ENCODE measurements at places on chromosomes 6 and 20. TPM values are rescaled to one million over a fixed set of nuclear protein-coding genes. Genes with fewer than 3 reads are reported as not detected.
A peak's percentile ranks its signal among the peaks of the same experiment; 100 is the strongest.

GRCh38 chr20:11235058-11235457 is 561.3 kb upstream of the JAG1 start:
- H3K27ac ChIP-seq: peak overlapping the region; percentile 11
- no peak overlapping the region for H3K4me3 ChIP-seq
- H3K27me3 ChIP-seq: no peaks in the 10 kb centered on the region
- H3K4me1 ChIP-seq: peaks cover under 1% of the 10 kb centered on the region
- H3K36me3 ChIP-seq: no peaks in the 10 kb centered on the region

DNA sequence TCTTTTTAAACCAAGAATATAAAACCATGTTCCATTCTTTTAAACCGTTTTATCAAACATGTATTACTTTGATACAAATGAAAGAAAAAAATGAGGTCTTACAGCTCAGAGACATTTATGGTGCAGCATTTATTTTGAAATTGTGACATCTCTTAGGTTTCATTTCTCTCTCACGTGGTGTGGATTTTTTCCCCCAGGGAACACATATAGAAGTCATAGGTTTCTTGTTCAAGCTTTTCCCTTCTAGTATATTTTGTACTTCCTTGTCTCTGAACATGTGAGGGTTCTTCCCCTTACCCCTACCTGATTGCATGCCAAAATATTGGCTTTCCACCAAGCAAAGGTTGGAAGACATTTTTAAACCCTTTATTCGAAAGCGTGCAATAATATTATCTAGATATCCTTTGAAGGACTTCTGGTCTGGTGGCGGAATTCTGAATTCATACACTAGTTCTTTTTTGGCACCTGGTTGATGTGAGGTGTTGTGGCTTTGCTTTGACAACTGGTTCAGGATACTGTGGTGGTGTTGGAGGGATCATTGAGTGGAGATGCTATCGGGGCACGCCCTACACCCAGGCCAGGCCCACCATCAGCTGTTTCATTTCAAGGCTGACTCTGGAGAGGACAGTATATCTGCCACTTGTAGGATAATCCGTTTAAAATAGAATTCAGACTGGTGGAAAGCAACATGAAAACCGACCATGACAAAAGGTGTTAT is 5.6 kb upstream of the FAM50B start:
- peak overlapping the region; percentile 25 for H3K27ac ChIP-seq
- no peaks in the 10 kb centered on the region for H3K27me3 ChIP-seq
- no peak overlapping the region for H3K4me3 ChIP-seq
- H3K4me1 ChIP-seq: peaks cover 25% of the 10 kb centered on the region
- H3K36me3 ChIP-seq: no peaks in the 10 kb centered on the region
- DNase-seq: no peak

The VSX1 gene
- 0.83 TPM for total RNA-seq

The CPNE1 gene
- 135 TPM for total RNA-seq

The IMPG1 gene
- total RNA-seq: not detected

The ADGRF5 gene
- total RNA-seq: 17.0 TPM

DNA sequence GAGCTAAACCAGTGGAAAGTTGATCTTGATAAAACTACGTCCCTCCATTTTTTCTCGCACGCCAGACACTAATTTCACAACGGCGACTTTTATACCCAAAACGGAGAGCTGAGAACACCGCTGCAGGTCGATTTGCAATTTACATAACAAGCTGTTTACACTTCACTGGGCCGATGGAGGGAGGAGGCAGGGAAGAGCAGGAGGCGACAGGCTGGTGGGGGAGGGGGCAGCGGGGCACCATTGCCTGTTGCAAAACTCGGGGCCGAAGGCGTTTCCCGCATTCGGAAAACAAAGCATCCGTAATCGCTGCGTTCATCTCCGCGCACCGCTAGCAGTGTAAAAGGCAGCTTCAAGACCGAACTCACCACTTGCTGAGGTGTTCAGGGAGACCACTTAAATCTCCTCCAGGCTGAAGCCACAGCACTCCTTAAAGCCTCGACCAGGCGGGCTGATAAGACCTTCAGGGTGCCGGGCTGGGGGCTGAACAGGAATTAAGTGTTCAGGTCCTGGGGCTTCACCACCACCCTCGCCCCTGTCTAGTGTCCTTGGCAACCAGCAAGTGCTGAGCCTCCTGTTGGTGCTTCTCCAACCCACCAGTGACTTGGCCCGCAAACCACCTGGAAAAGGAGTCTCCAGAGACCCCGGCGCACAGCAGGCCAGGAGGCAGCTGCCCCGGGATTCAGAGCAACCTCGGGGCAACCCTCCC is 2.0 kb upstream of the FOXC1 start:
- H3K27ac ChIP-seq: no peak overlapping the region
- DNase-seq: no peak

DNA sequence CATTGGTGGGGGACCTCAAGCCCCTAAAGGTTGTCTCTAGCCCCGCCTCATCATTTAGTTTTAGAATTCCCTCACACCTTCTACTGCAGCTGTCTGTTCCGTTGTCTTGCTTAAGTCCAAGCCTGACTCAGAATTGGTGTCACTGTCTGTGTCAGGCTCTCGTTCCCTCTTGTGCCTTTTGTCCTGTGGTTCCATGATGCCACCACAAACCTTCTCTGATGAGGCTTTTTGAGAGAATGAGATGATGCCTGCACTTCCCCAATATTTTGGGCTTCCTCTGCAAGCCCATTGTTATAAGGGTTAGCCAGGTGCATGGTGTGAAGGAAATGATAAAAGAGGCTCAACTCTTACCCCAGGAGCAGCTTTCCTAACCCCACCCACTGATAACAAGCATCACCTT is 8.1 kb upstream of the AKIRIN2 start:
- no peak for DNase-seq
- no peaks in the 10 kb centered on the region for H3K27me3 ChIP-seq
- H3K36me3 ChIP-seq: no peaks in the 10 kb centered on the region
- peaks cover 7% of the 10 kb centered on the region for H3K4me1 ChIP-seq

The PI16 gene
- total RNA-seq: 44.8 TPM

- DNase-seq: no peak
- H3K36me3 ChIP-seq: no peaks in the 10 kb centered on the region
- no peak overlapping the region for H3K4me3 ChIP-seq
- no peak overlapping the region for H3K27ac ChIP-seq
- peaks cover 2% of the 10 kb centered on the region for H3K4me1 ChIP-seq
These were observed 216.9 kb downstream of the UST start for GRCh38 chr6:148963738-148964137.

The ATG5 gene
- total RNA-seq: 33.1 TPM

GRCh38 chr6:75855052-75855451 is 106.0 kb downstream of the MYO6 start:
- no peak overlapping the region for H3K4me3 ChIP-seq
- H3K27ac ChIP-seq: no peak overlapping the region
- no peak for DNase-seq
- no peaks in the 10 kb centered on the region for H3K4me1 ChIP-seq
- peaks cover 17% of the 10 kb centered on the region for H3K36me3 ChIP-seq
- no peaks in the 10 kb centered on the region for H3K27me3 ChIP-seq

DNA sequence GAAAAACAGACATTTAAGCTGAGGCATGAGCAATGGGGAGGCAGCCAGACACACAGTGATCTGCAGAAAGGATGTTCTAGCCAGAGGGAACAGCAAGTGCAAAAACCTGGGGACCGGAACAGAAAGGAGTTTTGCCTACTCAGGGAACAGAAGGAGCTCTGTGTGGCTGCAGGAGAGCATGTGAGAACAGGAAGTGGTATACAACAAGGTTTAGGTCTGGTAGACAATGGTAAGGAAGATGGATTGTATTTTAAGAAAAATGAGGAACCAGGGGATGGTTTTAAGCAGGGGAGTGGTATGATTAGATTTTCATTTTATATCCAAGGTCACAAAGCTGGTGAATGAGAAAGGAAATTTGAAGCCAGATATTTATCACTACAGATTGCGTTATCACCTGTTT is 157.5 kb downstream of the UNC5CL start:
- no peaks in the 10 kb centered on the region for H3K36me3 ChIP-seq
- no peaks in the 10 kb centered on the region for H3K27me3 ChIP-seq
- H3K4me1 ChIP-seq: no peaks in the 10 kb centered on the region
- no peak for DNase-seq

The TPBG gene
- 118 TPM for total RNA-seq

The CDSN gene
- not detected for total RNA-seq

GRCh38 chr20:2130062-2130591 is 28.5 kb downstream of the STK35 start:
- no peak overlapping the region for H3K4me3 ChIP-seq
- H3K27me3 ChIP-seq: no peaks in the 10 kb centered on the region
- H3K36me3 ChIP-seq: no peaks in the 10 kb centered on the region
- H3K27ac ChIP-seq: no peak overlapping the region
- DNase-seq: no peak

The FAM83D gene
- 311 TPM for total RNA-seq

The BPIFB2 gene
- total RNA-seq: not detected

The VEGFA gene
- 46.0 TPM for total RNA-seq

- no peaks in the 10 kb centered on the region for H3K4me1 ChIP-seq
- DNase-seq: no peak
- H3K36me3 ChIP-seq: no peaks in the 10 kb centered on the region
- H3K4me3 ChIP-seq: no peak overlapping the region
- H3K27me3 ChIP-seq: no peaks in the 10 kb centered on the region
- H3K27ac ChIP-seq: no peak overlapping the region
These were observed 399.3 kb downstream of the KHDRBS2 start for GRCh38 chr6:61886608-61887259.

DNA sequence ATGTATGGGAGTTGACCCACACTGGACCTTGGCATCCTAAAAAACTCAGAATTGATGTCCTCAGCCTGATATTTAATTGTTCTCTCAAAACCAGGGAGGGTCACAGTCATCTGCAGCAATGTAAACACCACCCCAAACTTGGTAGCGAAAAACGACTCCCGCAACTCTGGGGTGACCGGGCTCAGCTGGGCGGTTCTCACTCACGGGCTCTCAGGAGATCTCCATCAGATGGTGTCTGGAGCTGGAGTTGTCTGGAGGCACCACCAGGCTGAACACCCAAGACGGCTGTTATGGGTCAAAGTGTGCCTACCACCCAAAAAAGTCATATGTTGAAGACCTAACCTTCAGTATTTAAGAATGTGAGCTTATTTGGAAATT is 50.9 kb upstream of the NXT1 start:
- no peak for DNase-seq
- no peaks in the 10 kb centered on the region for H3K27me3 ChIP-seq
- no peak overlapping the region for H3K4me3 ChIP-seq
- H3K27ac ChIP-seq: no peak overlapping the region
- peaks cover 3% of the 10 kb centered on the region for H3K4me1 ChIP-seq

The CCM2L gene
- total RNA-seq: 12.1 TPM

- H3K36me3 ChIP-seq: no peaks in the 10 kb centered on the region
- H3K27me3 ChIP-seq: no peaks in the 10 kb centered on the region
- peak overlapping the region; percentile 6 for H3K27ac ChIP-seq
- H3K4me1 ChIP-seq: peaks cover 15% of the 10 kb centered on the region
- no peak overlapping the region for H3K4me3 ChIP-seq
These were observed 23.7 kb upstream of the FBXO30 start for GRCh38 chr6:145838305-145838704.

The C20orf202 gene
- total RNA-seq: not detected

DNA sequence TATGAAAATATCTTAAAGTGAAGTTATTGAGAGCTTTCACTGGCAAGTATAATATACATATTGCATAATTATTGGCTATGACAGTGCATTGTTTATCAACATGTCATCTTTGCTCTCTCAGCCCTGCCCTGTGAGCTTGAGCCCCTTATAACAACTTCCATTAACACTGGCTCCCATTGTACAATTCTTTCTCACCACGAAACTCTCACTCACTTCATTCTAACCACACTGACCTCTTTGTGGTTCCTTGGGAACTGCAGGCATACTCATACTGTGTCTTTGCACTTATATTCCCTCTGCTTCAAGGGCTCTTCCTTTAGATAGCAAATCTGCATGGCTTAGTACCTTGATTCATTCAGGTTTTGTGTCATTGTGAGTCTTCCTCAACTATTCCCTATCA is 411.8 kb downstream of the CDKAL1 start:
- H3K4me3 ChIP-seq: no peak overlapping the region
- no peaks in the 10 kb centered on the region for H3K27me3 ChIP-seq
- no peak overlapping the region for H3K27ac ChIP-seq
- DNase-seq: no peak
- H3K4me1 ChIP-seq: no peaks in the 10 kb centered on the region

DNA sequence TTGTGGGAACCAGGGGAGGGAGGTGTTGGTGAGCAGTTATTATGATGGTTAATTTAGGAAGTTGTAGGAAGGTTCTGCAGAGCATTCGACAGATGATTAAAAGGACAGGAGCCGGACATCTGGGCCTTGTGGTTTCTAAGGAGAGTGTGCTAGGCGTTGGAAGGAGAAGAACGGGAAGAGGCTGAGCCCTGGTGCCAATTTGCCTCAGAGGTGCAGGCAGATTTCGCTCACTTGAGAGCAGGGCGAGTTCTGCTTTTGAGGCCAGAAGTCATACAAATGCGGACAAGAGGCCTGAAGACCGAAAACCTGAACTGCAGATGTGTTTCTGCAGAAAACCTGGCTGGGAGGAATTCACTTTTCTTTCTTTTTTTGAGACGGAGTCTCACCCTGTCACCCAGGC is 30.5 kb upstream of the RPS6KA2 start:
- no peak for DNase-seq
- H3K4me3 ChIP-seq: no peak overlapping the region

The RNF182 gene
- total RNA-seq: 0.50 TPM

DNA sequence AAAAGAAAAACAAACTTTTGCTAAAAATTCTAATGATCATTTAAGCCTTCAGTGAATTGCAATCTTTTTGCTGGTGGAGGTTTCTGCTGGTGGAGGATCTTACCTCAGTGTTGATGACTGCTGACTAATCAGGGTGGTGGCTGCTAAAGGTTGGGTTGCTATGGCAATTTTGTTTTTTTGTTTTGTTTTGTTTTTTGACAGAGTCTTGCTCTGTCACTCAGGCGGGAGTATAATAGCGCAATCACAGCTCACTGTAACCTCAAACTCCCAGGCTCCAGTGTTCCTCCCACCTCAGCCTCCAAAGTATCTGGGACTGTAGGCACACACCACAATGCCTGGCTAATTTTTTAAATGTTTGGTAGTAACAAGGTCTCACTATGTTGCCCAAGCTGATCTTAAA is 94.7 kb downstream of the ANKRD6 start:
- H3K27ac ChIP-seq: no peak overlapping the region
- no peaks in the 10 kb centered on the region for H3K4me1 ChIP-seq

- no peaks in the 10 kb centered on the region for H3K36me3 ChIP-seq
- no peak within 1 kb of the TSS for H3K27ac ChIP-seq
- H3K27me3 ChIP-seq: no peaks in the 10 kb centered on the region
- DNase-seq: no peak
These were observed at the start of gene IL17A for GRCh38 chr6:52186075-52186474. Gene IL17A (plus strand): TSS chr6:52186375. CDS start chr6:52186432, 57 bp downstream.

DNA sequence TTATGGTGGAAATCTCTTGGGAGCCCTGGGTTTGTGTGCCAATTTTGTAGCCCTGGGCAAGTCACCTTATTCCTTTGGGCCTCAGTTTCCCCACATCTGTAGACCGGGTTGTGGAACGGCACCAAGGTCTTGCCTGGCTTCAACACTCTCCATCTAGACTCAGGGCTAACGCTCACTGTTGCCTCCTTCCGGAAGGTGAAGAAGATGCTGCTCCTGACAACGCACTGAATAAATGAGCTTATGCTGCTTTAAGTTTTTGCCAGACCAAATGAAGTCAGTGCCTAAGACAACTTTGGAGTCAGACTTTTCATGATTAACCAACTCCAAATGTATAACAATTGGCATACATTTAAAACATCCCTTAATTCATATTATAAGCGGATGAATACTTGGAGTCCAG is 53.1 kb downstream of the PSMG4 start:
- H3K4me3 ChIP-seq: no peak overlapping the region
- no peaks in the 10 kb centered on the region for H3K27me3 ChIP-seq

Measured in esophagus muscularis mucosa (tissue), 4 donors.